NCI-H1092 treated with DMSO at 0.1 percent for 48 hours (cell line): ENCODE measurements at places on chromosomes 7 and 10.

DNA sequence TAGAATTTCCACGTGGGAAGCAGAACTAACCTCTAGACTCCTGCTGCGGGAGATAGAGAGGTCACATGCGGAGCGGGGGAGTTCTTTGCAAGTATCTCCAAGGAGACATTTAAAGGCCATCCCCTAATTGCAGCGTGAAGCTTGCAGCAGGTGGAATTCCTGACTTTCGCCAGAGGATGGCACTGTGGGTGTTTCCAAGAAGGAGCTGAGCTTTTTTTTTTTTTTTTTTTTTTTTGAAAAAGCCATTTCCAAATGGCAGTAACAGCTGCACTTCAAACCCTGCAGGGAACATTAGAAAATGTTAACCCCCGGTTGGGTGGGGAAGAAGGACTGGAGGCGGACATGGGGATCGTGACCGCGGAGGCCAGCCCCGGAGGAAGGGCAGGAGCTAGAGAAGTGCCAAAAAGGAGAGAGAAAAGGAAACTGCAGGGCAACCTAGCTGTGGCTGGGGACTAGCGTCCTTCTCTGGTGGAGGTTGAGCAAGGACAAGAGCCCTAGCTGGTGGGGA lies 487.7 kb downstream of the TYW1 start:
- peak; percentile 84 for DNase-seq

- DNase-seq, result no peak
Observed at GRCh38 chr10:126777714-126778113, 107.2 kb upstream of the C10orf90 start.

DNA sequence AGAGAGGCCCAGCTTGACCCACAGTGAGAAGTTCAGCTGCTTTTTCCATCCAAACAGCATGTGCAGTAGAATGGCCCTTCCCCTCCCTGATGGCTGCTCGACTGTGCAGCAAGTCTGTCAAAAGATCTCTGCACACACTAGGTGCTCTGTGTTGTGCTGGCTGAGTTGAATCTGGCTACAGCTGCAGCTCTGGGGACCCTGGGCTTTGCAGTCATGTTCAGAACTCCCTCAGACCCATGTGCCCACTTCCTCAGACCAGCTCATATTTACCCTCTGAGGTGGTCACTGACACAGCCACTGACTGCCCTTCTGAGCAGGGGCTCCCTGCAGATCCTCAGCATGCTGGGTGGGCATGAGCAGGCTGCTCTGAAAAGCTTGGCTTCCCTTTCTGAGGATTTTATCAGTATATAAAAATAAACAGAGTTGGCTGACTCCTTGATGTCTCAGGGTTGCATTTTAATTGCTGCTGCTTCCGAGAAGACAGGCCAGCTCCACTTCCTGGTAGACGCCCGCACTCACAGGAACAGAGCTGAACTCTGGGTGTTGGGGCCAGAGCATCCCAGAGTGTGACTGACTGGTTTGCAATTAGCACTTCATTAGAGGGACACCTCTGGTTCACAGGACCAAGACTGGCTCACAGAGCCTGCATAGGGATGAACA lies 507.9 kb downstream of the RPS24 start:
- no peak for DNase-seq

GRCh38 chr7:95545007-95545615 lies 51.2 kb downstream of the PDK4 start:
- peak; percentile 42 for DNase-seq

GRCh38 chr7:120986650-120987049 lies 1.9 kb upstream of the CPED1 start:
- DNase-seq, result no peak

DNA sequence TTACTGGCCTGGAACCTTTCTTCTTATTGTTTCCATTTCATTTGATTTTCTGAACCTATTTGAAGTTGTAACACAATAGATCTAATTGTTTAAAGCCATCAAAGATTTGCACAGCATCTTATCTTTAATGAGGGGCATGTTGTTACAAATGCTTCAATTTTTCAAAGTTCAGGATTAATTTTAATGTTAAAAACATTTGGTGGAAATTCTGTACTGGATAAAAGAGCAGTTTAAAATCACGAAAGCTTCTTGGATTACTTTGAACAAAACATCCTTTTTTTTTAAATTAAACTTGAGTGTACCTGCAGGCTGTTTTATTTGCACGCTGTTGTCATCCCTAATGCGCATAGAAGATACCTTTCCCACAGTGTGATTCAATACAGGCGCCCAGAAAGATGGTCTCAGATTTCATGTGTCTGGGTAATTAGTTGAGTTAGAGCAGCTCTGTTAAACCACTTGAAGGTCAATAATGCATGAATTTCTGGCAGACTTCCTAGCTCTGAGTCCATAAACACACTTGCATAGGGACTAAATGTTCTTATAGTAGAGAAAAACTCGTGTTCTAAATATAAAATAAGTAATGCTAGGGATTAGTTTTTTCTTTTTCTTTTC lies 29.3 kb upstream of the DDX50 start:
- DNase-seq, result peak; percentile 97

- DNase-seq, result no peak
Observed at GRCh38 chr7:70044981-70045380, 446.7 kb downstream of the AUTS2 start.

DNA sequence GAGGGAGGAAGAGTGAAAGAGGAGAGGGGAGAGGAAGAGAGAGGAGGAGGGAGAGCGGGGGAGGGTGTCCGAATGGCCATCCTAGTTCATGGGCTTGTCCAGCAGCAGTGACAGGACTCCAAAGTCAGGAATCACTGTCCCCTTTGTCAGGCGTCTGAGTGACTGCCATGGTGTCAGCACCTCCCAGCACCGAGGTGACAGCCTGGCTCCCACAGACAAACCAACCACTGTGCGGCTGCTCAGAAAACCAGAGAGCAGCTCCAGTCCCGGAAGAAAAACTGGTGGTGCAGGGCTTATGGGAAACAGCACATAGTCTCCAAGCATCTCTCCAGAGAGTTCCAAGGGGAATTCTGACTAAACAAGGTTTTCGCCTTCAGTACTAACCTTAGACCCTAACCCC lies 18.9 kb upstream of the FGFR2 start:
- no peak for DNase-seq

GRCh38 chr7:55425141-55425752 lies 60.1 kb downstream of the LANCL2 start:
- peak; percentile 42 for DNase-seq

DNA sequence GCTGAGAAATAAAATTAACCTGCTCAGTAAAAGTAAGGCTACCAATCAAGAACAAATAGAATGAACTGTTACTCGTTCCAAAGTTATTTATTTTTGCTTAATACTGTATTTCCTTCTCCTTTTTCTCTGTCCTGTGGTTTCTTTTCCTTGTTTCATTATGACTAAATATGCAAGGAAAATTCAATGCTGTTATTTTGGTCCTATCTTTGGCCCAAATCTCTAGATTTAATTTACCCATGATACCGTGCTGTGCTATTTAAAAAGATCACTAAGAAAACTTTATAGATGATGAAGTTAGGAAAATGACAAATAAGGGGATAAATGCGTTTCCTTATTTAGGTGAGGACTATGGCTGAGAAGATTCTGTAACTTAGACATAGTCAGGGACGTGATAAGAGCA lies 45.3 kb upstream of the FAM133B start:
- no peak for DNase-seq

GRCh38 chr7:95001815-95002561 lies 94.6 kb downstream of the PPP1R9A start:
- no peak for DNase-seq

DNA sequence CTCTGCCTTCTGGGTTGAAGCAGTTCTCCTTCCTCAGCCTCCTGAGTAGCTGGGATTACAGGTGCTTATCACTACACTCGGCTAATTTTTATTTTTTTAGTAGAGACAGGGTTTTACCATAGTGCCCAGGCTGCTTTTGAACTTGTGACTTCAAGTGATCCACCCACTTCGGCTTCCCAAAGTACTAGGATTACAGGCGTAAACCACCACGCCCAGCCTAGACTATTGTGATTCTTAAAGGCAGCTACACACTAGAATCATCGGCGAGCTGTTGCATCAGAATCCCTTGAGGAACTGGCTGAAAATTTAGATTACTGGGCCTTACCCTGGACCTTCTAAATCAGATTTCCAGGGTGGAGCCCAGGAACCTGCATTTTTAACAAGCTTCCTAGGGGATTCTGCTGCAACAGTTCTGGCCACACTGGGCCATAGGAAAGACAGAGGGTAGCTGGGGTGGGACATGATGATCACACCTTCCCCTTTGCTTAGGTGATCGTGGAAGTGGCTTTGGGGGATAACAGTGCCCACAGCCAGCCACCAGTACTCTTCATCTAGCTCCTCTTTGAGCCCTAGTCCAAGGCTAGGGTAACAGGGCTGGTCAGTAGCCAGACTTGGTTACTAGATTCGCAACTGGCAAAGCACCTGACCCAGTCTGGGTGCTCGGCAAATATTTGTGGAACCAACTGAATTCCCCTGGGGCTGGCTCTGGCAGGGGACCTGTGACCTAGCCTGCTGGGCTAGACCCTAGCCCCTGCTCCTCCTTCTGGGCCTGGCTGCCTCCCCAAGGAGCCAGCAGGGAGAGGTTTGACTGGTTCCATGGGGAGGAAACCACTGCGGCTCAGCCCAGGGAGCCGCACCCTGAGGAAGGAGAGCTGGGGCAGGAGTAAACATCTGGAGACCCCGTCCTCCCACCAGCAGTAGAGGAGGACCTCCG lies 67.1 kb upstream of the DUSP5 start:
- DNase-seq, result no peak

DNA sequence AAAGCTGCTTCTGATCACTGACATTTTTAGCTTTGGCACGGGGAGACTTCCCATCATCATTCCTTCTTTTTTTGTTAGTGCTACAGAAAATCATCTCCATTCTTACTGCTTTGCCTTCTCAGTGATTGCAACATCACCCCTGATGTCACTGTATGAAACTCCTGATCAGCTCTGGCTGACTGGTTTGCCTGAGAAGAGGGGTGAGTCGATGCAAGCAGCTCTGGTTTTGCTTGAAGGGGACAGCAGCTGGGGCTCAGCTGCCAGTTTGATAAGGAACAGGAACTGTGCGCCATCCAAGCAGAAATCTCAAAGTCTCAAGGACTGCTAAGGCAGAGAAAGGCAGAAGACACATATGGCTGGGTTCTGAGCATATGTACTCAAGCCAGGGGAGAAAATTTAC lies 808.5 kb upstream of the CELF2 start:
- no peak for DNase-seq

- DNase-seq, result no peak
Observed at GRCh38 chr10:119654540-119654939, 3.4 kb downstream of the BAG3 start.

GRCh38 chr10:8279598-8279997 lies 225.1 kb downstream of the GATA3 start:
- no peak for DNase-seq

GRCh38 chr10:119120875-119121274 lies 17.0 kb downstream of the DENND10 start:
- no peak for DNase-seq

- no peak for DNase-seq
Observed at GRCh38 chr7:138804618-138805017, 6.6 kb upstream of the ATP6V0A4 start.
